ENCODE measurements at places on chromosomes 7 and 10.

- DNase-seq: no peak
Measured at GRCh38 chr10:123651421-123652047, 14.6 kb upstream of the GPR26 start.

GRCh38 chr7:38274486-38274885 lies 1.1 kb upstream of the TARP start:
- DNase-seq: no peak

- no peak for DNase-seq
Measured at GRCh38 chr7:129728875-129729467, 117.5 kb downstream of the NRF1 start.

- no peak for DNase-seq
Measured at GRCh38 chr7:70506434-70506833, 625.5 kb upstream of the GALNT17 start.

DNA sequence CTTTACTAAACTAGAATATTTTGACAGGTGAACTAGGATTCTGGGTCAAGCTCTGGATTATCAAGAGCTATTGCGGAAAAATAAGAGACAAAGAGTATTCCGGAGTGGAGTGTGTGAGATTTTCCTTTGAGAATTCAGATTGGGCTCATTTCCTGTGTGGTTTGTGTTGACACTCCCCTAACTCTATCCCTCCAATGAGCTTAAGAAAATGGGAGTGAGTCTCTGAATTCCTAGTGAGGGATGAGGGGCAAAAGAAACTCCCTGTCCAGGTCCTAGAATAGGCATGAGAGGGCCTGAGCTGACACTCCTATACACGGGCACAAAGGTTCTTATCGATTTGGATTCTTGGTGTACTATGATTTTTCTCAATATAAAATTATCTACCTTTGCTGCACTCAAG lies 10.2 kb downstream of the KLF14 start:
- no peak for DNase-seq

Measured in activated T-helper 1 cell treated with anti-CD3 and anti-CD28 coated beads, Interleukin-2, amount 50 U/mL, for 16 hours (primary cell).